BJ (cell line): ENCODE measurements at places on chromosomes 1 and 21.

GRCh38 chr1:180262628-180263488 lies 32.8 kb downstream of the LHX4 start:
- no peak for DNase-seq

- no peak for DNase-seq
Observed at GRCh38 chr1:72434070-72434469, 151.7 kb upstream of the NEGR1 start.

- no peak for DNase-seq
Observed at GRCh38 chr1:51303751-51304251, 26.6 kb downstream of the TTC39A start.

DNA sequence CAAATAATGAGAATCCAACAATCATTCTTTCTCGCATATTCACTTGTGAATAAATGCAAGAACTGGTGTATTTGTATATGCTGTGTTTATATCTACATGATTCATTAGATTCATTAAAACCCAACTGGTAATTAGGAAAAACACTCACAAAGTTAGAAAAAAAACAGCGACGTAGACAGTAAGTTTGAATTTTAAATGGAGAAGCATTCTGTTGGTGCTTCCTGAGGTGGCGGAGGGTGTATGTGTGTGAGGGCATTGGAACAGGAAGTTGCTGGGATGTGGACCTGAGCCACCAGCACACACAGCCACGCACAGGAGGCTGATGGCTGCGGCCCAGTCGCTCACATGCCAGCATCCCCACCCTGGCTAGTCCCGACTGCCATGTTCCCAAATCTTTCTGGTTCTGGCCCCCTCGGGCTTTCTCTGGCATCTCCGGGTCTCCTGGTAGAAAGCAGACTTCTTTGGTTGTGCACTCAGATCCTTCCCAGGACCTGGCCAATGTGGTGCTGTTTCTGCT lies 121.6 kb upstream of the IRF2BP2 start:
- peak; percentile 81 for DNase-seq

DNA sequence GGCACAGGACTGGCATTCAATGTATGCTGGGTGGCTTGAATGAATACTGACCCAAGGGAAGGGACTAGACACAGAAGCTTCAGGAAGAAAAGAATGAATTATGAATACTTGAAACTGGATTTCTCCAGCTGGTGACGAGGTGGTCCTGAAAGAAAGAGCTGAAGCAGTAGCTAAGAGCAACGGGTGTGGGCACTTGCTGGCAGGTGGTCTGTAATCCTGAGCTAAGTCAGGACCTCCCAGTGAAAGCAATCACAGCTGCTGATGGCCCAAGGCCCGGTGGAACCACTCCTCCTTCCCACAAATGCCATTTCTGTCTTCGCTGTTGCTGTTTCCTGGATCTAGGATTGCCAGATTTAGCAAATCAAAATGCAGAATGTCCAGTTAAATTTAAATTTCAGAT lies 47.0 kb downstream of the NEK2 start:
- DNase-seq, result no peak

DNA sequence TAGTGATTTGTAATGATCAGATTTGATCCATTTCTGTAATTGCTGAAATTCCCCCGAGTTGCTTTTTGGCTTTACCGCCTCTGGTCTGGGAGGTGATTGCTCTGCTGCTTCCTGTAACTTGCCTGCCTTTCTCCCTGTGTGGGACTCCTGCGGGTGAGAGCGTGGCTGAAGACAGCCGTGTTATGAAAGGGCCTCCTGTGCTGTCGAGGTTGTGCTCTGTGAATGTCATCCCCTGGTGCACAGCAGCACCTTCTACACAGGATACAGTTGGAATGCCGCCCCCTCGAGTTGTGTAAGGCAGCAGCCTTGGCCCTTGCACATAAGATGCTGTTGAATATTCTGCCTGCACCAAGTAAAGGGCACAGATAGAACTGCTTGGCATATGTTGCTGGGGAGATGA lies 5.9 kb downstream of the SOD1 start:
- no peak for DNase-seq
